Activated CD8-positive, alpha-beta T cell treated with anti-CD3 and anti-CD28 coated beads for 36 hours (primary cell): ENCODE measurements at places on chromosomes 5 and 9.

GRCh38 chr5:14365831-14366430, 215.7 kb upstream of the OTULINL start:
- DNase-seq: peak; percentile 36

- no peak for DNase-seq
Observed at GRCh38 chr5:120901199-120901598, 437.1 kb downstream of the PRR16 start.

- no peak for DNase-seq
Observed at GRCh38 chr5:137669811-137670210, 66.1 kb downstream of the KLHL3 start.

DNA sequence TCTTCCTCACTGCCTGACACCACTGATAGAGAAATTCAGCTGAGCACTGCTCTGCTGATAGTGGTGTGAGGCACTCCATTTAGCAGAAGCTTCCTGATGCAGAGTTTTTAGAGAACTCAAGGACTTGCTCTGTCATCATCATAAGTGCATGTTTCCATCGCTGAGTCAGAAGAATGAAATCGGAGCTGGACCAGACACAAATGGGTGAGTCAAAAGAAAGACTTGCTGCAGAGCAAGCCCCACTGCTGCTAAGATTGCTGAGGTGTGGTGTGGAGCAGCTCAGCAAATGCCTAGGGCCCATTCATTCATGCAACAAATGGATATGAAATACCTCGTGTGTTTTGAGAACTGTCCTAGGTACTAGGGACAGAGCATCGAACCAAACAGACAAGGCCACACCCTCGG, 410.2 kb upstream of the SLC30A5 start:
- DNase-seq: no peak

- DNase-seq: no peak
Observed at GRCh38 chr9:87568401-87568800, 70.7 kb downstream of the DAPK1 start.

- no peak for DNase-seq
Observed at GRCh38 chr9:124595743-124596142, 88.5 kb upstream of the NR5A1 start.

DNA sequence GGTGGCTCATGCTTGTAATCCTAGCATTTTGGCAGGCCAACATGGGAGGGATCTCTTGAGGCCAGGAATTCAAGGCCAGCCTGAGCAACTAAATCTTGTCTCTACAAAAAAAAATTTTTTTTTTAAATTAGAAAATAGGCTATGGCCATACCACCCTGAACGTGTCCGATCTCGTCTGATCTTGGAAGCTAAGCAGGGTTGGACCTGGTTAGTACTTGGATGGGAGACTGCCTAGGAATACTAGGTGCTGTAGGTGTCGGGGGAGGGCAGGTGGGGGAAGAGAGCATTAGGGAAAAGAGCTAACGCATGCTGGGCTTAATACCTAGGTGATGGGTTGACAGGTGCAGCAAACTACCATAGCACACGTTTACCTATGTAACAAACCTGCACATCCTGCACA, 39.5 kb downstream of the DDX4 start:
- DNase-seq: no peak

DNA sequence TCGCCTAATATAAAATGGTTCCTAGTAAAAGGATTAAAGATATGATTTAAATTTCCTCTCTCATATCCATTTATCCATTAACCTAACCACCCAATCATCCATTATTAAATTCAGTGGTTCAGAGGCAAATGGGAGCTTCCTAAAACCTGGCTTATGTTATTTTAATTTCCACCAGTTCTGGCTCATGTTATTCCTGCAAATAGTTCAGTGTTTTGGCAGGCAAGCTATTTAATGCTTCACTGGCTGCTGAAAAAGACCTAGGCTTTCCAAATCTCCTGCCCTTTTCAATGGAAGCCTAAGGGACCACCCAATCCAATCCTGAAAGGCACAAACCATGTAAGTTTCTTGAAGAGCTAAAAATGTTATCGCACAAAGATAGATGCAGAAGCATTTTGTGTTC, 52.3 kb downstream of the POC5 start:
- DNase-seq: no peak

GRCh38 chr9:114303977-114304376, 18.9 kb upstream of the ORM1 start:
- no peak for DNase-seq

GRCh38 chr9:135216791-135217441, 129.4 kb downstream of the OLFM1 start:
- no peak for DNase-seq

DNA sequence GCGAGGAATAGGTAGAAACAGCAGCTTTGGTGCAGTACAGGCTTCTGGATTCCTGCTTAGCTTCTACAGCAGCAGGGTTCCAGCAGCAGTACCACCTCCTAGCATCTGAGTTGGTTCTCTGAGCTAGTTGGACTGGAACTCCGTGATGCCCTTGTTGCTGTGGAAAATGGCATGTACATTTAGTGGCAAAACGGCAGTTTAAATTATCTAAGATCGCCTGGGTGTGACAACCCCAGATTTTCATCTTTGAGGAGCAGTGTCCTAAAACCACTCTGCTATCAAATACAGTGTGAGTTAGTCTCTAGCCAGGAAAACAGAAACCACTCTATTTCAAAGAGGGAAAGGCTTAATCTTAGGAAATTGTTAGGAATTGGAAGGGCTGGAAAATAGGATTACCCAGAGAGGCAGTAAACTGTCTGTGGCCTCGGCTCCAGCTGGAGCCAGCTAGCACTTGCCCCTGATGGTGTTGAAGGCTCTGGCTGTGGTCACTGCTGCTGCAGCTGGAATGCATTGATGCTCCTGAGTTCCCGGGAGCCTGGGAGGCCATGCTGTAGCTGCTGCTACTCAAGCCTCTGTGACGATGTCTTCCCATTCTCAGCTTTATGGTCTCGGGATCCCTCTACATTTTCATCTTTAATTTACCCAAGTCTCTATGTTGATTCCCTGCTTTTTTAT, 29.4 kb downstream of the RAD23B start:
- no peak for DNase-seq

- no peak for DNase-seq
Observed at GRCh38 chr9:96508227-96508940, 58.4 kb downstream of the HABP4 start.

DNA sequence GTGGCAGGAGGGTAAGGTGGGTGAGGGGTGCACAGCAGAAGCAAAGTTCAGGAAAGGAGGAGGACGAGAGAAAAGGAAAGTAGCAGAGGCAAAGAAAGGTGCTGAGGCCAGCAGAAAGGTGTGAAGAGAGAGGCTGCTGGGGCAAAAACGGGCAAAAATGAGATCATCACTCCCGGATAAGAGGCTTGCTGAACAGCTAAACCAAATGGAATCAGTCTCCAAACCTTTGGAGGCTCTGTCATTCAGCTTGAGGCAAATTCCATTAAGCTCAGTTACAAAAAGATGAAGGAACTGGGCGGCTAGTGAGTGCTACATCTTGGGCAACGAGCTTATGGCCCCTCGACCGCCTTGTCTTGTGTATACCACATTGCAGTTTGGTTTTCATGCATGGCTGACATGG, 136.4 kb downstream of the FSTL4 start:
- no peak for DNase-seq

GRCh38 chr5:1736889-1737711, 62.5 kb downstream of the MRPL36 start:
- no peak for DNase-seq

DNA sequence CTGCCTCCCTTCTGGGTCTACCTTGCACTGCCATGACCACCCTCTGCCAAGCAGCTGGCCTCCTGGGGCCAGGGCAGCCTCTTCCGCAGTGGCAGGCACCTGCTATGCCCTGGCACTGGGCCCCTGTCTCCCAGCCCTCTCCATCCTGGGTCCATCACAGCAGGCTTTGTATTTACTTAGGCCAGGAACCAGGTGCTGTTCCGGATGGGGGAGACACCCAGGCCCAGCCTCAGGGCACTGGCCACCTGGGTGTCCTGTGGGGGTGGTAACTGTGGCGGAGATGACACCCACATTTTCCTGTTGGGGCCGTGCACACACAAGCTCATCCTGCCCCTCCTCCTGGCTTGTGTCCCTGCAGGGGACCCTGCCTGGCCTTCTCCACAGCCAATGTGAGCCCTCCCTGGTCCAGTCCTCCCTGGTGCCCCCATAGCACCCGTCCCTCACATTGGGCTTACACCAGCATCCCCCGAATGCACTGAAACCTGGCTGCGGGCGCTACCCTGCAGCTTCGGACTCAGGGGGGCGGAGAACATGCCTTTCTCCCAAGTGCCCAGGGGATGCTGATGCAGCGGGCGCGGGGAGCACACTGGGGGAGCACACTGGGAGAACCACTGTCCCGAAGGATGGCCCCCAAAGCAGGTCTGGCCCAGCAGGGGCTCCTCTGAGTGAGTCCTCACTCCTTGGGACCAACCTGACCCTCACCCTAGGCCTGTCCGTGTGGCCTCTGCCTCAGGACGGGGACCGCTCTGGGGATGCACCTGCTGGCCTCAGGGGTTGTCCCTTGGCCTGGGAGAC, 17.9 kb downstream of the FAM163B start:
- no peak for DNase-seq
